ENCODE measurements at places on chromosomes 2 and 18.

DNA sequence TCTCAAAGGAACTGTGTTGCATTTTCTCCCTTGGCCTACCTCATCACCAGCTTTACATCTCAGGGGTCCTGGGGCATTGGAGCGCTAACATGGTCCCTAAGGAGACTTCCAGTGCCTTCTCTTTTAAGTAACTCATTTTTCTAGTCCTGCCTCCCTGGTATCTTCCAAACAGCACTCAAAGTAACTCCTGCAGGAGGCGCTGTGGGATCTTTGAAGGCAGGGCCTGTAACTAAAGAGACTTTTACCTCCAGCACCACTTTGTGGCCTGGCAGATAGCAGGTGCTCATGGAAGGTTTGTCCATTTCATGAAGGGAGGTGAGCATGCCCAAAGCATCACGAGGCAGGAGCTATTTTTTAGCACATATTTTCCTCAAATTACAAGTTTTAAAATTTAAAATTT is 411.0 kb upstream of the GYPC start:
- peak; percentile 40 for DNase-seq

- peak; percentile 84 for DNase-seq
Measured at GRCh38 chr2:86442642-86443005, 1.5 kb downstream of the KDM3A start.

DNA sequence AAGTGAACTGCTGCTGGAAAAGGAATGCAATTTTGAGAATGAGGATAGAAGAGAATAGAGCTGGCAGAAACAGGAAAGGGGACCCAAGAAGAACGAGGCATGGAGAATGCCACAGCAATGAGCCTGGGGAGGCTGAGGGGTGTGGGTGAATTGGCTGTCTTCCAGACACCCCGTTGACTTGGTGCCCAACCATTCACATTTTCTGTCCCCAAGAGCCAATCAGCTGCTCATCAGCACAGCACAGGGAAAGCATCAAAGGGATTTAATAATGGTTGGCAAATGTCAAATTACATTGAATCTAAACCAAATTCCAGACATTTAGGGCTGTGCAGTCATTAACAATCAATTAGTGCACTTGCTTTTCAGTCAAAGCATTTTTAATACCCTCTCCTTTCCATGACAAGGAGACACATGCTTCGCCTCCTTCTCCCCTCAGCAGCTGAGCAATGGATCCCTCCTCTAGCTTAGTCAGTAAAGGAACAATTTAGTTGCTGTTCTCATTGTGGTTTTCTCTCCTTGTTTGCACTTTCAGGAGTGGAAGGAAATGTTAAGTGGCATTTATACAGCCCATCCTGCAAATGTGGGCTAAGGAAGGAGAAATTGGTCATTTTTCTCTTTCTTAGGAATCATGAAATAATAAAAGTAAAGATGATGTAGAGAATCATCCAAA is 98.8 kb downstream of the KLF7 start:
- DNase-seq, result no peak

GRCh38 chr18:38525039-38525438 is 959.4 kb upstream of the CELF4 start:
- no peak for DNase-seq

DNA sequence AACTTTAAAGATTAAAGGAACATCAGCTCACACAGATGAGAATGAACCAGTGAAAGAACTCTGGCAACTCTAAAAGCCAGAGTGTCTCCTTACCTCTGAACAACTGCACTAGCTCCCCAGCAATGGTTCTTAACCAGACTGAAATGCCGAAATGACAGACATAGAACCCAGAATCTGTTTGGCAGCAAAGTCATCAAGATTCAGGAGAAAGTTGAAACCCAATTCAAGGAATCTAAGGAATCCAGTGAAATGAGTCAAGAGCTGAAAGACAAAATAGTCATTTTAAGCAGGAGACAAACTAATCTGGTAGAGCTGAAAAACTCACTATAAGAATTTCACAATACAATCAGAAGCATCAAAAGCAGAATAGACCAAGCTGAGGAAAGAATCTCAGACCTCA is 72.0 kb downstream of the STRADB start:
- DNase-seq, result no peak

GRCh38 chr2:159706385-159706980 is 5.8 kb upstream of the MARCHF7 start:
- no peak for DNase-seq

DNA sequence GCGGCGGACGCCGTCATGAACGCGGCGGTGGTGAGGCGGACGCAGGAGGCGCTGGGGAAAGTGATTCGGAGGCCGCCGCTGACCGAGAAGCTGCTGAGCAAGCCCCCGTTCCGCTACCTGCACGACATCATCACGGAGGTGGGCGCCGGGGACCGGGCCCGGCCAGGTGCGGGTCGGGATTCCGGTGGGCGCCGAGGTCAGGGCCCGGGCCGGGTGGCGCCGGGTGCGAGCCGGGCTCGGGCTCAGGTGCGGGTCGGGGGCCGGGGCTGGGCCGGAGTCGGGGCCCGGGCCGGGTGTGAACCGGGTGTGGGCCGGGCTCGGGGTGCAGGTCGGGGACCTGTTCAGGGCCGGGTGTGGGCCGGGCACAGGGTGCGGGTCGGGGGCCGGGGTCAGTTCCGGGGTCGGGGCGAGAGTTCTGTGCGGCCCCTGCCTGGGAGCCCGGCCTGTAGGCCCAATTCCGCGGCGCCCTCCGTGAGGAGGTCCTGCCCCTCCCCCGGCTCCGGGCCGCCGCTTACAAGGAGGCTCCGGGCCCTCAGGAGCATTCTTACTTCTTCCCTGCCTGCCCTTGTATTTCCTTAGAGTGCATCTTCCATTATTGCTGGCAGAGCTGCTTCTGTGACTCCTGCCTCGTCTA is 447 bp downstream of the TRAF3IP1 start:
- no peak for DNase-seq

DNA sequence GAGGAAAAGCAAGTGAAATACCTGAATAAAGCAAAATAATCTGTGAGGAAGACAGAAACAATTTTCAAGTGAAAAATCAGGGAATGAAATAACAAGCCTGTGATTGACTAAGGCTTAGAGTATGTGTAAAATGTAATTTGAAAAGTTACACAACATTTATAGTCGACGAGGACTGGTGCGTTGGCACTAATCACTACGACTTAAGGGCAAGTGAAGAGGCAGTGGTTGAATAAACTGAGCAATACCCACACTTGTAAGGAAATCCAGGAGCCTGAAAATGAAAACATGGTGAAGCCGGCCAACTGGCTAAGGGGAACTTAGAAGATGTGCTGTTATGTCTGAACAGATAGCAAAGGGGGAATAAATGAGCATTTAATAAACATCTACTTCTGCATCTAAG is 13.4 kb downstream of the DOK1 start:
- DNase-seq, result no peak

DNA sequence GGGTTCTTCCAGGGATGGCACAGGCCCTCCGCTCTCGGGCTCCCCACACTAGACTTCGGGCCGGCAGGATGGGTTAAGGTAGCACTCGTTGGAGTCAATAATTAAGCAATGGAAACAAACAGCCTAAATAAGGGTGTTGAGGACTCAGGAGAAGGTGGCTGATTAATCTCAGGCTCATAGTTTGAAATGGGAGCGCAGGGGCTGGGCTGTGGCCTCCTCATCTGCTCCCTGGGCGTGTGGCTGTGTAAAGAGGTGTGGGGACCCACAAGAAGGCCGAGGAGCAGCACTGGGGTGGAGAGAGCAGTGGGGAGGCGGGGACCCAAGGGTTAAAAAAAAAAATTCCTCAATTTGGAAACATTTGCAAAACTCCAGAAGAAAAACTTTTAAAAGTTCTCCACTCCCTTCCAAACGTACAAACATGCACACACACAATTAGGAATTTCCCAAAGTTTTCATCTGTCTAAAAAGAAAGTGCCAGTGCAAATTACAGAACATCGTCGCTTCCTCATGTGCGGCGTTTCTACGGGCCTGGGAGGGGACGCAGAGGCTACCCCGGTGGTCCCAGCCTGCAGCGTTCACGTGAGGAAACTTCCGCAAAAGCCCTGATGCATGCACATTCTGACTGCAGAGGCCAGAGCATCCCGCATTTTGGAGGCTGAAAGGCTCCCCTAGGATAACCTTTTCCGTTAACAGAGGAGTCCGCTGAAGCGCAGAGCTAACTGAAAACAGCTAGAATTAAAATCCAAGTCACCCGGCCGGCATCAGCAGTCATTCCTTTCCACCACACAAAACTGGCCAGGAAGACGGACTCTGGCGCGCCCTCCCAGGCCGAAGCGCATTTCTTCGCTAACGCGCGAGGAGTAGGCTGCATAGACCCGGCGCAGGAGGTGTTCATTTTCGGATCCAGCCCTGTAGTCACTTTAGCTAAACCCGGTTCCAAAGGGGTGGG is 1.0 kb upstream of the TUBB6 start:
- no peak for DNase-seq

GRCh38 chr2:126645211-126645618 is 10.7 kb upstream of the GYPC start:
- no peak for DNase-seq

DNA sequence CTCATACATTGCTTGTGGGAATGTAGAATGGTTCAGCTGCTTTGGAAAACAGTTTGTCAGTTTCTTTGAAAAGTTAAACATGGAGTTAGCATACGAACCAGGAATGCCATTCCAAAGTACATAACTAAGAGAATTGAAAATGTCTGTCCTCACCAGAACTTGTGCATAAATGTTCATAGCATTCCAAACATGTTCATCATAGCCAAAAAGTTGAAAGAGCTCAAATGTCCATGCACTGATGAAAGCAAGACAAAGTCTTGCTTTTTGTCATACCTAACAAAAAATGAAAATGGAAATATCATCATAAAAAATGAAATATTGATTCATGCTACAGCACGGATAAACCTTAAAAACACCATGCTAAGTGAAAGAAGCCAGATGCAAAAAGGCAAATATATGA is 408.8 kb upstream of the UBE2E3 start:
- DNase-seq, result no peak

- peak; percentile 59 for DNase-seq
Measured at GRCh38 chr2:161956738-161957137, 117.3 kb downstream of the DPP4 start.

GRCh38 chr2:44453259-44453658 is 91.5 kb downstream of the CAMKMT start:
- no peak for DNase-seq

DNA sequence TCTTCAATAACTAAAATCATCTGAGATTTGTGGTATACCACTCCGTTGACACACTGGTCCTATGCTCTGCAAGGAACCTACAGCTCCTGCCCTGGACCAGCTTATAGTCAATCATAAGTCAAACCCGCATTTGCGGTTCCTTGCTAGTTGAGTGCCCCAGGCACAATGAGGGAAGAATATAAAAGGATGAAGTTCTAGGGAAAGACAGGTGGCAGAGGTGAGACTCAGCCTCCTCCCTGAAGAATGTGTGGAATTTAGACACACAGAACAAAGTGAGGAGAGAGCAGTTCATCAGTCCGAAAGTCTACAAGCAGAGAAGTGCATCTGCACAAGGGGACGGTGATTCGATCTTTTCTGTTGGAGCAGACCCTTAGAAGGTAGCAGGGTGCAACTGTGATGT is 615.0 kb upstream of the FANCL start:
- no peak for DNase-seq

GRCh38 chr2:30781961-30782533 is 25.2 kb downstream of the CAPN13 start:
- no peak for DNase-seq

- DNase-seq, result no peak
Measured at GRCh38 chr2:110097506-110098220, 18.0 kb downstream of the MALL start.

- no peak for DNase-seq
Measured at GRCh38 chr2:109549016-109549590, 64.7 kb downstream of the SEPTIN10 start.

GRCh38 chr2:239323447-239323846 is 77.4 kb downstream of the HDAC4 start:
- no peak for DNase-seq

All from activated CD4-positive, alpha-beta T cell treated with anti-CD3 and anti-CD28 coated beads, Interleukin-2, Interleukin-4, amounts not matched to agents 100 ng/mL and 50 ng/mL, durations not matched to agents 16 hours and 8 hours (primary cell).